Right cardiac atrium (tissue), 5 donors: ENCODE measurements at places on chromosomes 11 and 22. TPM values are rescaled to one million over a fixed set of nuclear protein-coding genes. Genes with fewer than 3 reads are reported as not detected.

GRCh38 chr11:132604431-132604830 lies 927.9 kb downstream of the OPCML start:
- DNase-seq, result no peak

Gene SLC22A8
- total RNA-seq, result not detected

DNA sequence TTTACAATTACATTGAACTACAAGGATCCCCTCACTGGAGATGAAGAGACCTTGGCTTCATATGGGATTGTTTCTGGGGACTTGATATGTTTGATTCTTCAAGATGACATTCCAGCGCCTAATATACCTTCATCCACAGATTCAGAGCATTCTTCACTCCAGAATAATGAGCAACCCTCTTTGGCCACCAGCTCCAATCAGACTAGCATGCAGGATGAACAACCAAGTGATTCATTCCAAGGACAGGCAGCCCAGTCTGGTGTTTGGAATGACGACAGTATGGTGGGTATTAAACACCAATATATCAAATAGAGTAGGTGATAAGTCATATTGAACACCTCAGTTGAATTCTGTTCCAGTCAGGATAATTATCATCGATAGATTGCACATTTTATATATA lies 4.4 kb downstream of the FBXO7 start:
- no peak for DNase-seq

DNA sequence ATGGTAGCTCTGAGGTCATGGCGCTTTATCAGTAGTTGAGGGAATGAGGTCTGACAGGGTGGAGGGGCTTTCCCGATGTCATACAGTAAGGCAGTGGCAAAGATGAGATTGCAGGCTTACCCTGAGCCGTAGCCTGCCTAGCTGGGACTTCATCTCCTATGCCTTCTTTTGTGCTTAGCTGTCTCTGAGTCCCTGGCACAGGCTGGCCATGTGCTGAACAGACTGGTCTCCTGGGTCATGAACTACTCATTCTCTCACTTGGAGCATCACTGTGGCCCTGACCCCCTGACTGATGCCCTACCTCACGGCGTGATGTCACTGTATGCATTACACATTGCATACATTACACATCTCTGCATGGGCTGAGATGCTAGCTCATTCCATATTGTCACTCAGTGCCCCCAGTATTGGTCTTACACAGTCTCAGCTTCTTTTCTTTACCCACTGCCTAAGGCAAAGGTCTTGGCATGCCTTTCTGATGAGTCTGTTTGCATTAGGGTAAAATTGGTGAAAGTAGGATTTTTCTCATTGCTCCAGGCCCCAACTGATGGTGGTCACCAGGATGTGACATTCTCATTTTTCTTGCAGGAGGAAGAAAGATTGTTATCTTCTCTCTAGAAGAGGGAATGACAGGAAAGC lies 389.4 kb upstream of the CADM1 start:
- no peak for DNase-seq

Gene KCTD17
- 37.8 TPM for total RNA-seq

- no peak for DNase-seq
Observed at GRCh38 chr22:27839057-27839660, 37.6 kb upstream of the MN1 start.

DNA sequence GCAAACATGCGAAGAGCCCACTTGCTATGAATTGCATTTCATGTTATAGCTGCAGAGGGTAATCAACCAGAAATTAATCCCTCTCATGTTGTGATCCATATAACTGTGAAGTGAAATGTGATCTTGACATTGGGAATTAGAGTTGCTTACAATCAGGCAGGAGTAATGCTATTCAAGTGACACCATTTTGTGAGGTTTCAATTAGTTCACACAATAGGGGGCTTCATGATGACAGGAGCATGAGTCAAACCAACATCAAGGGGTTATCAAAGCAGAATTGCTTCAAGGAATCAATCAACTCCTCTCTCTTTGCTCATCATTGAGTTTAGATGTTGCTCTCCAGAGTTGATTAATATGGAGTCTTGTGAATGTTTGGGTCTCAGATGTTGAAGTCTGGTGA lies 1585.2 kb upstream of the TENM4 start:
- DNase-seq, result no peak

Gene MCHR1
- 2.0 TPM for total RNA-seq

- no peak for DNase-seq
Observed at GRCh38 chr11:62676698-62677097, 2.2 kb downstream of the UBXN1 start.

- DNase-seq, result peak; percentile 39
Observed at GRCh38 chr11:58622344-58622743, at the start of gene CNTF. TSS of gene CNTF (plus strand) at chr11:58622665. CDS start at chr11:58622753, 88 bp downstream.

Gene SLC22A25
- not detected for total RNA-seq

- DNase-seq, result no peak
Observed at GRCh38 chr22:29300807-29301601, 5.4 kb upstream of the GAS2L1 start.

DNA sequence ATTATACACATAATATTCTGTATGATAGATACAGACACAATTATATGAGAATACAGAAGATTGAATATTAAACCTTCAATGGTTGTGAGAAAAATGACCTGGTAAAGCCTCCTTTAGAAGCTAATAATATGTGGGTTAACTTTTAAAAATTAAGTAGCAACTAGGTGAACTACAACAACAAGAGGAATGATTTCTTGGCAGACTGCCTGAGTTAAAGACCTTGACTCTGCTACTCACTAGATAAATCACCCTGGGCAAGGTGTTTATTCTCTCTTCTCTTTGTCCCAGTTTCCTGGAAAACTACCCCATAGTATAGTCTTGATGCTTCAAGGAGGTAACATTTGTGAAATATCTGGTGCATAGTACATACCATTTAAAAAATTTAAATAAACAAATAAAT lies 519.6 kb upstream of the TENM4 start:
- DNase-seq, result no peak
